Activated naive CD8-positive, alpha-beta T cell treated with anti-CD3 and anti-CD28 coated beads for 36 hours (primary cell): ENCODE measurements at places on chromosomes 16 and 17.

DNA sequence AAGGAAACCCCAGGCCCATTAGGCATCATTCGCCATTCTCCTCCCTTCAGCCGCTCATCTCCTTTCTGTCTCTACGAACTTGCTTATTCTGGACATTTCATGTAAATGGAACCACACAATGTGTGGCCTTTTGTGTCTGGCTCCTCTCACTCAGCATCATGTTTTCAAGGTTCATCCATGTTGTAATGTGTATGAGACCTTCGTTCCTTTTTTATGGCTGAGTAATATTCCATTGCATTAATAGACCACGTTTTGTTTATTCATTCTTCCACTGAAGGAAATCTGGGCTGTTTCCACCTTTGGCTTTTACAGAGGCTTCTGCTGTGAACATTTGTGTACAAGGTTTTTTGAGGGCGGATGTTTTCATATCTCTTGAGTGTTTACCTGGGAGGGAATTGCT is 3.2 kb downstream of the CRISPLD2 start:
- DNase-seq = no peak
- H3K4me3 ChIP-seq = no peak overlapping the region
- peaks cover 9% of the 10 kb centered on the region for H3K4me1 ChIP-seq
- peaks cover 55% of the 10 kb centered on the region for H3K27me3 ChIP-seq

GRCh38 chr17:36481829-36482228 is 4.7 kb upstream of the ZNHIT3 start:
- H3K36me3 ChIP-seq = peaks cover 6% of the 10 kb centered on the region
- H3K4me1 ChIP-seq = peaks cover 11% of the 10 kb centered on the region
- peaks cover 33% of the 10 kb centered on the region for H3K27me3 ChIP-seq
- H3K27ac ChIP-seq = no peak overlapping the region

DNA sequence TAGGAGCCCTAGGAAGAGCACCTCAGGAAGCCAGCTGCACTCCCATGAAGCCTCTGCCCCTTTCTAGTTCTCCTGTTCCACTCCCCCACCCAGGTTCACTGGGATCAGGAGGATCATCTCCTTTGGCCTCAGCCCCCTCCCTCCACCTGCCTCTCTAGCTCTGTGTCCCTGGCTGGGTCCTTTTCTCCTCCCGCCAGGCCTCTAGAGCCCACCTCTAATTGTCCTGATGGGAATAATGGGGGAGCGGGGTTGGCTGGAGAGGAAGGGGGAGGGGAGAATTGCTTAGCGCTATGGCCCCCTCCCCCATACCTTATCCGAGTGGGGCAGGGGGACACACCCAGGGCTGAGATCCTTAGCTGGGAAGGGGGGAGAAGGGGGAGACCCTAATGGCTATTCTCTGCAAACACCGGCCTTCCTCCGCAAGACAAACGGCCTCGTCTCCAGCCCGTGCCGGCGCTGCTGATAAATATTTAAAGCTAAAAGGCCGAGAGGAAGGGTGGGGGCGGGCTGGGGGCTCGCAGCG is 997 bp downstream of the HOXB7 start:
- H3K27ac ChIP-seq = no peak overlapping the region
- H3K4me3 ChIP-seq = peak overlapping the region; percentile 89
- no peak for DNase-seq

- H3K27me3 ChIP-seq = no peaks in the 10 kb centered on the region
- H3K4me1 ChIP-seq = no peaks in the 10 kb centered on the region
- H3K36me3 ChIP-seq = no peaks in the 10 kb centered on the region
- H3K4me3 ChIP-seq = no peak overlapping the region
- DNase-seq = no peak
- H3K27ac ChIP-seq = no peak overlapping the region
Measured at GRCh38 chr17:27952366-27952765, 59.2 kb upstream of the LYRM9 start.

GRCh38 chr16:52066962-52067361 is 480.0 kb downstream of the TOX3 start:
- H3K27ac ChIP-seq = no peak overlapping the region
- no peak overlapping the region for H3K4me3 ChIP-seq
- H3K4me1 ChIP-seq = no peaks in the 10 kb centered on the region
- DNase-seq = no peak
- H3K27me3 ChIP-seq = peaks cover 3% of the 10 kb centered on the region

- H3K4me1 ChIP-seq = no peaks in the 10 kb centered on the region
- no peak overlapping the region for H3K4me3 ChIP-seq
- no peak for DNase-seq
- no peaks in the 10 kb centered on the region for H3K36me3 ChIP-seq
Measured at GRCh38 chr17:59542960-59543635, 22.3 kb upstream of the DHX40 start.
